Sigmoid colon (tissue), 7 donors: ENCODE measurements at places on chromosomes 5 and 9. TPM values are rescaled to one million over a fixed set of nuclear protein-coding genes. Genes with fewer than 3 reads are reported as not detected.
A peak's percentile ranks its signal among the peaks of the same experiment; 100 is the strongest.

The ADGRV1 gene
- total RNA-seq, result 1.1 TPM

The SLC45A2 gene
- total RNA-seq, result not detected

The CCIN gene
- total RNA-seq, result 2.5 TPM

The CCDC180 gene
- total RNA-seq, result 5.6 TPM

The IL9 gene
- not detected for total RNA-seq

- no peak overlapping the region for H3K4me3 ChIP-seq
- H3K36me3 ChIP-seq, result no peaks in the 10 kb centered on the region
These were observed 30.7 kb downstream of the SLC1A3 start for GRCh38 chr5:36637101-36637500.

DNA sequence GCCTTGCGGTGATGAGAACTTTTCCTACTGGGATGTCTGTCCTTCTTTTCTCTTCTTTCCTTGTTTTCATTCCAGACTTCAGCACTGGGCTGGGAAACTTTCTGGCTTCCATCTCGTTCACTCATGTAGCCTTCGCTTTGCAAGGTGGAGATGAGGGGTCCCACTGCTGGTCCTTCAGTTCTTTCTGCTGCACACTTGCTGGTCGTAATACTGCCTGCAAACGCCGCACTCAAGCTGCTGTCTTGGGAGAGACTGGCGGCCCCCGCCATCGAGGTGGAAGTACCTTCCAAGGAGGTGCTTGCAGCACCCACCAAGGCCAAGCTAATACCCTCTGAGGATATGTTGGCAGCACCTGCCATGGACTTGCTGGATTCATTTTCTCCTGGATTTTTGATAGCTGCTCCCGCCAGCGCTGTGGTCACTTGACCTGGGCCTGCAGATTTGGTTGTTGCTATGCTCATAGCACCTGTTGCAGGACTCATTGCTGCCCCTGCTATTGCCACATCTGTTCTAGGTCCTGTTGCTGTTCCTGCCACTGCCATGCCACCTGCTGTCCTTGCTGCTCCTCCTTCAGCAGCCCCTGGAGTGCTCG, 3.0 kb downstream of the GARIN3 start:
- H3K27me3 ChIP-seq, result no peaks in the 10 kb centered on the region
- no peak overlapping the region for H3K4me3 ChIP-seq
- no peak overlapping the region for H3K27ac ChIP-seq
- DNase-seq, result no peak
- no peaks in the 10 kb centered on the region for H3K36me3 ChIP-seq

GRCh38 chr5:65790371-65791163, 68.6 kb downstream of the NLN start:
- no peak overlapping the region for H3K4me3 ChIP-seq
- no peaks in the 10 kb centered on the region for H3K36me3 ChIP-seq
- no peak overlapping the region for H3K27ac ChIP-seq
- H3K27me3 ChIP-seq, result no peaks in the 10 kb centered on the region

DNA sequence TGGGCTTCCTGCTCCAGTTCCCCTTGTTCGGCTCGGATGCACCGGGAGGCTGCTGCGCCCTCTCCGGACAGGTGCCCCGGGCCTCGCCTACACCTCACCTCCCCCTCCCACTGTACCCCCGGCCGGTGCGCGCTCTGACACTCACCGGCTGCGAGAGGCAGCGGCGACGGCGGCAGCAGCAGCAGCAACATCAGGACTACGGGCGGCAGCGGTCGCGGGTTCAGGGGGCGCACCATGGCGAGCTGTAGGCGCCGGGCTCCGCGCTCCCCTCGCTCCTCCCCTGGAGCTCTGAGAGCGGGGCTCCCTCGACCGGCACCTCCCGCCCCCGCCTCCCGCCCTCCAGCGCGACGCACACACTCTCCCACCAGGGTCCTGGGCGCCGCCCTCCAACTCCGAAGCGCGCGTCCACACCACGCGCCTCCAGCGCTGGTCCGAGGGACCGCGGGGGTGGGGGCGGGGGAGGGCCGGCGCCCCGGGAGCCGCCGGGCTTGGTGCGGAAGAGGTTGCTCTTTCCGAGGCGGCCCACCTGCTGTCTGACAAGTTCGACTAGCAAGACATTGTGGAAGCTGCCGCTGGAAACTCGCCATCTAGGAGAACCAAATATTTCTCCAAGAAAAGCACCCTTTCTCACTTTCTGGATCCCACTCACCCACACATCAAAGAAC, at the start of gene GFRA3:
Gene GFRA3 (minus strand): TSS at position 433 of the 665 bp plus-strand sequence. CDS start 197 bp downstream, at position 236.
- H3K36me3 ChIP-seq, result no peaks in the 10 kb centered on the region
- peaks cover 11% of the 10 kb centered on the region for H3K4me1 ChIP-seq
- H3K27me3 ChIP-seq, result peaks cover 20% of the 10 kb centered on the region
- DNase-seq, result peak; percentile 63
- peak within 1 kb of the TSS; percentile 48 for H3K4me3 ChIP-seq
- peak within 1 kb of the TSS; percentile 14 for H3K27ac ChIP-seq

GRCh38 chr5:6721442-6721841, 8.2 kb downstream of the TENT4A start:
- DNase-seq, result no peak
- no peaks in the 10 kb centered on the region for H3K4me1 ChIP-seq
- peak overlapping the region; percentile 58 for H3K27ac ChIP-seq
- H3K36me3 ChIP-seq, result no peaks in the 10 kb centered on the region
- H3K27me3 ChIP-seq, result no peaks in the 10 kb centered on the region
- H3K4me3 ChIP-seq, result peak overlapping the region; percentile 20

DNA sequence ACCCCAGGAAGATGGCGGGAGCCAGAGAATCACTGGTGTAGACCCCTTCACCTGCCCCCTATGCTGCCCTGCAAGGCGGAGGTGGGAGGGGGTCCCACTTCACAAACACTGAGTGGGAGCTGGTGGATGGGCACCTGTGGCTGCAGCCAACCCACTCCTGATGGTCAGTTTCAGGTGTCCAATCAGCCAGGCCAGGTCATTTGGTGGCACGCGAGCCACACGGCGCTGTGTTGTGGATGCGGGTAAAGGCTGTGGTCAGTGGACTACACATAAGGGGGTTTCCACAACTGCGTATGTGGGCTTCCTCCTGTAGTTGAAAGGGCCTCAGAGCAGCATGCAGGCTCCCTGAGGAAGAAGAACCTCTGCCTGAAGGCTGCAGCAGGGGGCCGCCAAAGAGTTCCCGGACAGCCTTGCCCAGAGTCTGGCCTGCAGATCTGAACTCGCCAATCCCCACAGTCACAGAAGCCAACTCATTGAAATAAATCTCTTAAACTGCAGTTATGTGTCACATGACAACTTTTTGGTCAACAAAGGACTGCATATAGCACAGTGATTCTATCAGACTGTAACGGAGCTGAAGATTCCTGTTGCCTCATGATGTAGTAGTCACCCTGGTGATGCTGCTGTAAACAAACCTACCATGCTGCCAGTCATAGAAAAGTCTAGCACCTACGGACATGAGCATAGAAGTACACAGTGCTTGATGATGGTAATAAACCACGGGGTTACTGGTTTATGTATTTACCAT, 284.7 kb upstream of the IRX2 start:
- H3K36me3 ChIP-seq, result no peaks in the 10 kb centered on the region
- no peak overlapping the region for H3K27ac ChIP-seq
- DNase-seq, result no peak
- H3K27me3 ChIP-seq, result no peaks in the 10 kb centered on the region
- no peak overlapping the region for H3K4me3 ChIP-seq

- H3K4me3 ChIP-seq, result no peak overlapping the region
- no peak for DNase-seq
- H3K4me1 ChIP-seq, result peaks cover 49% of the 10 kb centered on the region
- H3K27me3 ChIP-seq, result no peaks in the 10 kb centered on the region
- no peak overlapping the region for H3K27ac ChIP-seq
These were observed 415.4 kb downstream of the KDM4C start for GRCh38 chr9:7173139-7173538.

GRCh38 chr5:2883771-2884170, 132.3 kb upstream of the IRX2 start:
- peaks cover 4% of the 10 kb centered on the region for H3K27me3 ChIP-seq
- DNase-seq, result peak; percentile 10
- H3K4me3 ChIP-seq, result no peak overlapping the region
- H3K4me1 ChIP-seq, result no peaks in the 10 kb centered on the region

DNA sequence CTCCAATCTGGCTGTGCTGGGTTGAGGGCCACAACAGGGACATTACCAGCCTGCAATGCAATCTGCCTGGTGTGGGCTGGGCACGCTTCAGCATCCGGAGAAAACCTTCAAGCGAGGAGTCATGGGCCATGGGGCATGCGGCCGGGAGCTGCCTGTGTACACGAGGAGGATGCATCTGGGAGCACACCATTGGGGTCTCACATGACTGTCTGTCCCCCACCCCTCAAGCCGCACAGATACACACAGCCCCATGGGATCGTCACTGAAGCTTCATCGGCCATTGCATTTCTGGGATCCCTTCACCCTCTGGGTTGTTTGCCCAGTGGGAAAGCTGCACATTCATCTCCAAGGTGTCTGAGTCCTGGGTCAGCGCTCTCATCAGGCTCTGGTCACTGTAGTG, 9.9 kb downstream of the LCN1 start:
- H3K27ac ChIP-seq, result no peak overlapping the region
- no peak overlapping the region for H3K4me3 ChIP-seq

DNA sequence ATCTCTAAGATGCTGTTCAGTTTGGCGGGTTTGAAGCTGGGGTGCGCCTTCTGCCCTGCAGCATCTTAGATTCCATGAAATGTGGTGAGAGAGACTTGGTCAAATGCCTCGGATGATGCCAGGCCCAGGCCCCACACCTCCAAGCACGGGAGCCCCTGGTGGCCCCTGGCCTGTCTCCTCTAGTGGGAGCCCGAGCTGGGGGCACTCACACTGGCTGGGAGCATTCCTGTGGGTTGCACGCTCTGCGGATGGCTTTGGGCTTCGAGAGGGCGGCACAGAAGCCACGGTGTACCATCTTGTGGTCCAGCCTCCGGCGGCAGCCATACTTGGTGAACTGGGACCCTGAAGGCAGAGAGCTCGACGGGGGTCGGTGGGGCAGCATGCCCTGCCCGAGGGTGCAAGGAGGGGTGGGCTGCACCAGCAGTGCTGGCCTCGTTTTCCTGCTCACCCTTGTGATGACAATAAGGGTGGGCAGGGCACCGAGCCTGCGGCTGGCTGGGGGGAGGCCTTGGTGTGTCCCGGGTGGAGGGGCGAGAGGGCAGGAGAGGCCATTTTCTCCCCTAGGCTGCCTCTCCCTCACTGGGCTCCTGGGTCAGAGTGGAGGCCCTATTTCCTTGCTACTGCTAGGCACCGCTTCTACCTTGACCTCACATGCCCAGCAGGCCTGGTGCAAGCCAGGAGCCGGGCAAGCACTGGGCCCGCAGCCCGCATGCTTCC, 65.8 kb downstream of the ZNF354C start:
- no peak for DNase-seq
- no peaks in the 10 kb centered on the region for H3K27me3 ChIP-seq
- no peaks in the 10 kb centered on the region for H3K36me3 ChIP-seq
- H3K4me3 ChIP-seq, result no peak overlapping the region
- no peaks in the 10 kb centered on the region for H3K4me1 ChIP-seq

GRCh38 chr9:107698779-107699178, 209.2 kb upstream of the KLF4 start:
- no peak overlapping the region for H3K27ac ChIP-seq
- no peak overlapping the region for H3K4me3 ChIP-seq
- H3K27me3 ChIP-seq, result no peaks in the 10 kb centered on the region
- no peak for DNase-seq
- H3K4me1 ChIP-seq, result no peaks in the 10 kb centered on the region

- H3K36me3 ChIP-seq, result no peaks in the 10 kb centered on the region
- DNase-seq, result peak; percentile 65
- H3K27me3 ChIP-seq, result no peaks in the 10 kb centered on the region
- H3K4me1 ChIP-seq, result peaks cover 27% of the 10 kb centered on the region
- peak overlapping the region; percentile 8 for H3K27ac ChIP-seq
These were observed 166.1 kb downstream of the MACROH2A1 start for GRCh38 chr5:135232958-135233357.

GRCh38 chr5:110838961-110839360, 100.2 kb downstream of the SLC25A46 start:
- H3K27me3 ChIP-seq, result no peaks in the 10 kb centered on the region
- no peak overlapping the region for H3K4me3 ChIP-seq
- no peak overlapping the region for H3K27ac ChIP-seq

DNA sequence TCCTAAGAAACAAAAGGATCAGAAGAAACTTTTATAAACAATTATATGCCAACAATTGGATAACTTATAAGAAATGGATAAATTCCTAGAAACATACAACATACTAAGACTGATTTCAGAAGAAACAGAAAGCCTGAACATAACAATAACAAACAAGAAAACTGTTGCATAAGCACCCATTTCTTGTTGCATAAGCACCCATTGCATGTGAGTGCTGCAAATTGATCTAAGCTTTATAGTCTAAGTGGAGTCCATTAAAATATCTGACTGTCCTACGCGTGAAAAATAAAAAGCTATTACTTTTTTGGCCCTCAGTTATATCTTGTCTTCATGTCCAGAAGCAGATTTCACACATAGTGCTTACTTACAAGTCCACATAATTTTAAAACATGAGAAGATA, 19.3 kb downstream of the TYRP1 start:
- no peaks in the 10 kb centered on the region for H3K36me3 ChIP-seq
- no peak overlapping the region for H3K4me3 ChIP-seq
- no peaks in the 10 kb centered on the region for H3K4me1 ChIP-seq
- no peak for DNase-seq
- H3K27ac ChIP-seq, result no peak overlapping the region

DNA sequence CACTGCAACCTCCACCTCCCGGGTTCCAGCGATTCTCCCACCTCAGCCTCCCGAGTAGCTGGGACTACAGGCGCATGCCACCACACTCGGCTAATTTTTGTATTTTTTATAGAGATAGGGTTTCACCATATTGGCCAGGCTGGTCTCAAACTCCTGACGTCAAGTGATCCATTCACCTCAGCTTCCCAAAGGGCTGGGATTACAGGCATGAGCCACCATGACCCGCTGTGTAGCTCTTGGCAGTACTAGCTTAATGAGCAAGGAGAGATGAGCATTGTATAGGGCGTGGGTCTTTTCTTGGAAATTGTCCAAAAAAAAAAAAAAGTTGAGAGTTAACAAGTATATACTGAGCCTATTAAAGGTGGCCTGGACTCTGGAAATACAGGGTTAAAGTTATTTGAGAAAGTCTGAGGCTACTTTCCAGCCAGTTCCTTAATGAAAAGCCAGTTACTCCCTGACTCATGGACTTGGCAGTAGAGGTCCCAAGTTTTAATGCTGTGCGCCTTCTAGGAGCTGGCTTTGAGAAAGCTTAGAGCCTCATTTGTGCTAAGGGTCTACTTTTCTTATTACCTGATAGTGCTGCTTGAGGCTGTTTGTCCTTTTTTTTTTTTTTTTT, 4.2 kb upstream of the FGF18 start:
- no peak overlapping the region for H3K27ac ChIP-seq
- no peaks in the 10 kb centered on the region for H3K27me3 ChIP-seq
- H3K36me3 ChIP-seq, result peaks cover 10% of the 10 kb centered on the region
- H3K4me1 ChIP-seq, result peaks cover 20% of the 10 kb centered on the region
- no peak overlapping the region for H3K4me3 ChIP-seq

- H3K4me3 ChIP-seq, result no peak overlapping the region
- no peak for DNase-seq
- no peaks in the 10 kb centered on the region for H3K27me3 ChIP-seq
These were observed 62.0 kb upstream of the CDH6 start for GRCh38 chr5:31131381-31131891.
